ENCODE measurements at places on chromosomes 6 and 20.

- no peak for DNase-seq
Observed at GRCh38 chr6:149867876-149868640, 3.9 kb upstream of the LRP11 start.

- no peak for DNase-seq
Observed at GRCh38 chr6:115935361-115935760, 125.3 kb downstream of the FRK start.

- no peak for DNase-seq
Observed at GRCh38 chr6:105867821-105868220, 218.3 kb upstream of the PRDM1 start.

DNA sequence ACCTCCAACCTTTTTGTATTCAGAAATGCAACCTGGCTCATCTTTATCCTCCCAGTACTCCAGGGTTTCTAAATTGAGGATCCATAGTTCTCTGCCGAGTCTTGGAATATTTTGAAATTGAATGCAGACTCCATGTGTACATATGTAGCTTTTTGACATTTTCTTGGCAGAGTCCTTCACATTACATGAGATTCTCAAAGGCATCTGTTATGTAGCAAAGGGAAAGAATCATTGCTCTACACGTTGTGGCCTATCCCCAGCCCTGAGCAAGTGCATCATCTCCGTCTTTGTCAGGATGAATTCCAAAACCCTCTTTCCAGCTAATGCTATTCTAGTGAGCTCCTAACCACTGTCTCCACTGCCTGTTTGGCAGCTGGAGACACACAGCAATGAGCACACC is 742.9 kb downstream of the DHX35 start:
- no peak for DNase-seq

DNA sequence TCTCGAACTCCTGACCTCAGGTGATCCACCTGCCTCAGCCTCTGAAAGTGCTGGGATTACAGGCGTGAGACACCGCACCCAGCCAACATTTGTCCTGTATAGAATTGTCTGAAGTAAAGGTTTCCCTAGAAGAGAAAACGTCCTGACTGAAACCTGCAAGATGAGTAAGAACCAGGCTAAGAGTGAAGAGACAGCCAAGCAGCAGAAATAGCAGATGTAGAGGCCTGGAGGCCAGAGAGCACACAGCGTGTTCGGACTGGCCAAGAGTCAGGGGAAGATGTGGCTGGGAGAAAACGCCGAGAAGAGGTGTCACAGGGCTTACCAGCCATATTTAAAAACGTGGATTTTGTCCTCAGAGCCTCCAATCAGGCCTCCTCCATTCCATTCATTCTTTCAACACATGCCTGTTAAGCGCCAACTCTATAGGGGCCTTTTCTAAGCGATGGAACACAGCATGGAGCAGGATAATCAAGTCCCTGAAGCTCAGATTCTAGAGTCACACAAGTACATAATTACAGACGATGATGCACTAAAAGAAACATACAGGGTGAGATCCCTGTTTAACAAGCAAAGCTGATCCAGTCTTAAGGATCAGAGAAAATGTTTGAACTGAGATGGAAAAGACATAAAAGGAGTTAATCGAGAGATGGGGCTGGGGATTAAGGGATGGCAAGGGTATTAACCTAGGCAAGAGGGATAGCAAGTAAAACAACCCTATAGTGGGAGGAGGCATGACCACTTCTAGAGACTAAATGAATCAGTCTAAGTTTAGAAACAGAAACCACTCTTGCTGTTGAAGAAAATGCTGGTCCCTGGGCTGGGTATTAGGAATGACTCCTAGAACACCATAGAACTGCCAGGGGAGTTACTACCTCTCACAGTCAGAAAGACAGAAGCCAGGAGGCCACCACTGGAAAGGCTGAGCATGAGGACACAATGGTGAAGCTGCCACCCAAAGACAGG is 4.8 kb downstream of the ZCCHC3 start:
- DNase-seq = no peak

Measured in SK-N-SH (cell line).